ENCODE measurements at places on chromosomes 16 and 17.
A peak's percentile ranks its signal among the peaks of the same experiment; 100 is the strongest.

GRCh38 chr16:69867784-69868560 lies 83.2 kb upstream of the CLEC18A start:
- DNase-seq = no peak
- no peak overlapping the region for H3K27ac ChIP-seq
- H3K4me1 ChIP-seq = no peaks in the 10 kb centered on the region

DNA sequence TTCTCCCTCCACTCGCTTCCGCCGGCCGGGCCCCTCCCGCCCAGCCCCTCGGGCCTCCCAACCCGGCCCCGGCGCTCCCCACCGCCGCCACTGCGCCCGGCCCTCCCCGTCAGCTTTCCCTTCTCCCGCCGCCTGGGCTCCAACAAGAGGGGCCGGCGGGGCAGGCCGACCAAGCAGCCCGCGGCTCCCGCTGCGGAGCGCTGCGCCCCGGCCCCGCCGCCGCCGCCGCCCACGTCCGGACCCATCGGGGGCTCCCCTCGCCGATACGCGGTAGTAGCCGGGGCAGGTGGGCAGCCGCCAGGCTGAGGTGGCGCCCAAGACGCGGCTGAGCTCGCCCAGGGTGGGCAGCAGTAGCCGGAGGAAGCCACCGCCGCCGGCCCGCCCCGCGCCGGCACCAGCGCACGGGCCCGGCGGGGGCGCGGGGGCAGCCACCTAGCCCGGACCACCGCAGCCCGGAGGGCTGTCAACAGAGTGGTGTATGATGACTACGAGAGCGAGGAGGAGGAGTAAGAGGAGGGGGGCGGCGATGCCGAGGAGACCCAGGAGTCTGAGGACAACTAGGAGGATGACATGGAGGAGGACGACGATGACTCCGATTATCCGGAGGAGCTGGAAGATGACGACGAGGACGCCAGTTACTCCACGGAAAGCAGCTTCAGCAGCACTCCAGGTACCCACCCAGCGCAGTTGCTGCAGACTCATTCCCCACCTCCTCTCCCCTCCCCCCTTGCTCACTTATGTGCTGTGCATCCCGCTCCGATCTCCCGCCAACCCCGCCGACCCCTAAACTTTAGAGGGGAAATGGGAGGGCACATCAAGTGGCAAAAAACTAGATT lies 498 bp downstream of the LRRC37B start:
- no peaks in the 10 kb centered on the region for H3K36me3 ChIP-seq
- peak overlapping the region; percentile 75 for H3K4me3 ChIP-seq
- peaks cover 2% of the 10 kb centered on the region for H3K4me1 ChIP-seq
- peak overlapping the region; percentile 87 for H3K27ac ChIP-seq

GRCh38 chr17:5975661-5976060 lies 94.5 kb upstream of the WSCD1 start:
- H3K27ac ChIP-seq = no peak overlapping the region
- H3K27me3 ChIP-seq = no peaks in the 10 kb centered on the region
- H3K36me3 ChIP-seq = no peaks in the 10 kb centered on the region
- no peaks in the 10 kb centered on the region for H3K4me1 ChIP-seq
- no peak for DNase-seq
- no peak overlapping the region for H3K4me3 ChIP-seq

GRCh38 chr17:42775534-42776098 lies 2.4 kb downstream of the VPS25 start:
- no peak overlapping the region for H3K4me3 ChIP-seq
- H3K27ac ChIP-seq = no peak overlapping the region
- no peaks in the 10 kb centered on the region for H3K27me3 ChIP-seq
- H3K4me1 ChIP-seq = peaks cover 6% of the 10 kb centered on the region
- no peak for DNase-seq

GRCh38 chr17:10073941-10074340 lies 124.5 kb downstream of the GAS7 start:
- H3K27ac ChIP-seq = no peak overlapping the region
- DNase-seq = no peak
- no peak overlapping the region for H3K4me3 ChIP-seq
- H3K27me3 ChIP-seq = no peaks in the 10 kb centered on the region
- H3K36me3 ChIP-seq = no peaks in the 10 kb centered on the region

GRCh38 chr17:81228834-81229665 lies 6.3 kb upstream of the CEP131 start:
- DNase-seq = no peak
- no peaks in the 10 kb centered on the region for H3K36me3 ChIP-seq
- no peaks in the 10 kb centered on the region for H3K27me3 ChIP-seq
- no peak overlapping the region for H3K4me3 ChIP-seq
